ENCODE measurements at places on chromosomes 6 and 20. TPM values are rescaled to one million over a fixed set of nuclear protein-coding genes. Genes with fewer than 3 reads are reported as not detected.

CRIP3 gene
- total RNA-seq = not detected

KCNG1 gene
- total RNA-seq = 12.5 TPM

MOCS3 gene
- 5.1 TPM for total RNA-seq

ABRACL gene
- total RNA-seq = 65.9 TPM

BEND6 gene
- 5.3 TPM for total RNA-seq

LTA gene
- not detected for total RNA-seq

MUCL3 gene
- total RNA-seq = not detected

FERMT1 gene
- 13.2 TPM for total RNA-seq

LAMA2 gene
- total RNA-seq = 54.9 TPM

PI3 gene
- not detected for total RNA-seq

PLTP gene
- total RNA-seq = 318 TPM

COX4I2 gene
- total RNA-seq = not detected

ZBTB12 gene
- total RNA-seq = 2.0 TPM

FOXF2 gene
- total RNA-seq = 106 TPM

C2 gene
- 4.8 TPM for total RNA-seq

ERVFRD-1 gene
- not detected for total RNA-seq

RAMACL gene
- 0.26 TPM for total RNA-seq

CYP21A2 gene
- total RNA-seq = not detected

Measured in epithelial cell of alveolus of lung (primary cell).